ENCODE measurements at places on chromosomes 1 and 21.

GRCh38 chr1:171090604-171091003 is at the start of gene FMO3:
Gene FMO3, plus strand, starts transcription at chr1:171090905. Its CDS starts 1,754 bp downstream, at chr1:171092659.
- DNase-seq = no peak

GRCh38 chr1:203149188-203149840 is 21.8 kb downstream of the ADORA1 start:
- DNase-seq = no peak

GRCh38 chr1:15802234-15802965 is 5.0 kb downstream of the UQCRHL start:
- DNase-seq = no peak

DNA sequence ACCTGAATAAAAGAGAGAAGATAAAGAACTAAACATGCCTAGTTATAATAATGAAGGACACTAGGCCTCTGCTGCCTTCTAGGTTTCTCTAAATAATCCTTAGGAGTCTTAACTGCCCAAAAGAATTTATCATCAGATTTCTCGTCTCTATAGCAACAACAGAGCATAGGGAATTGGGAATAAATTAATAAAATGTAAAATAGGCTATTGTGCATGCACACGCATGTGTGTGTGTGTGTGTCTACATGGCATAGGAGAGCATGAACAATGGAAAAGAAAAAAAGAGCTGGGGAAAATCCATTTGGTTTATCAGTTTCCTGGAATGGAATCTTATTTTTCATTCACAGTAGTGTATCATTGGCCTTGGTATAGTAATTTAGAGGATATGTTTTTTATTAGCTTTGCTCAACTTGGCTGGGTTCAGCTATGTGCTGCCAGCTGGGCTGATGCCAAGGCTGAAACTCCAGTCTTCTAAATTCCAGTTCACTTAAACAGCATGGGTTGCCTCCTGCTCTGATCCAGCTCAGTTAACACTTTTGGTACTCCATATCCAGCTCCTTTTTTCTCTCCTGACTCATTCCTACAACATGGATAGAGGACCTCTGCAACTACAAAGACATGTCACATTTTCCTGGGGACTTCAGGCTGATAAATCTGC is 80.6 kb upstream of the SLFNL1 start:
- DNase-seq = no peak

GRCh38 chr1:117014209-117014608 is 12.6 kb downstream of the CD101 start:
- DNase-seq = no peak

GRCh38 chr1:208781391-208782045 is 537.3 kb upstream of the PLXNA2 start:
- DNase-seq = no peak

DNA sequence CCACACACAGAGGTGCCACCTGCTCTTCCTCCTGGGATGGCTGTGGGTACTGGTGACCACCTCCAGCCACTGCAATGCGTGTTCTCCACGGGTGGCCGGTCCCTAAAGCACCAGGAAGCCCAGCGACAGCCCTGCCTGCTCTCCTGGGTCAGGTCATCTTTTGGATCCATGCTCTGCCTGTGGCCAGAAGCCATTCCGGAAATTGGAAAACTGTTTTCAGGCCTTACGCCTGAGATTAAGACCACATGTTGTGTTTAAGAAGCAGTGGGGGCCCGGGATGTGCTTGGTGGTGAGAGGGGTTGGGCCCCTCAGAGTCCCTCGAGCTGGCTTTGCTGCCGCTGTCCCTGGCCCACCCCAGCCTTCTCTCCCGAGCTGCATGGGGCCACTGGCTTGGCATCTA is 150.8 kb downstream of the PEX14 start:
- DNase-seq = no peak

DNA sequence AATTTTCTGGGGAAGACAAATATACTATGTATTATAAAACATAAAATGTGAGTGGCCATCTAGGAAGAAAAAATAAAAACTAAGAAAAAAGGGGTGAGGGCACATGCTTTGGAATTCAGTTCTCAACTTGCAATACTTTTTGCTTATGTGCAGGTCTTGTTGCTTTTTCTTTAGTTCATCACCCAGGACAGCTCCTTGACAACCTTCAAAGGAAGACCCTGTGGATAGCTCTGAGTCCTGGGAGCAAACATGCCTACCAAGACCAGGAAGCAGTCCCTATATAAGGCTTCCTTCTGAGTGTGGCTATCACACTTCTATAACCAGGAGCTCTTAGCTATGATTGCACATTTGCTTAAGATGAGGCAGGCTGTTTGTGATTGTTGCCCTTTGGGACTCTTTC is 78.0 kb downstream of the WDR64 start:
- no peak for DNase-seq

DNA sequence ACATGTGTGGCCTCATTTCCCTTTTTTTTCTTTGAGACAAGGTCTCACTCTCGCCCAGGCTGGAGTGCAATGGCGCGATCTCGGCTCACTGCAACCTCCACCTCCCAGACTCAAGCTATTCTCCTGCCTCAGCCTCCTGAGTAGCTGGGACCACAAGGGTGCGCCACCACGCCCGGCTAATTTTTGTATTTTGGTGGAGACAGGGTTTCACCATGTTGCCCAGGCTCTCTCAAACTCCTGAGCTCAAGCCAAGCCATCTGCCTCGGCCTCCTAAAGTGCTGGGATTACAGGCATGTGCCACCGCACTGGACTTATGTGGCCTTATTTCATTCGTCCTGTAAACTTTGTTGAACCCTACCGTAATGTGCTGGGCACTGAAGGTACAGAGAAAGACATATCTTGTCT is 569 bp upstream of the WARS2 start:
- DNase-seq = no peak

DNA sequence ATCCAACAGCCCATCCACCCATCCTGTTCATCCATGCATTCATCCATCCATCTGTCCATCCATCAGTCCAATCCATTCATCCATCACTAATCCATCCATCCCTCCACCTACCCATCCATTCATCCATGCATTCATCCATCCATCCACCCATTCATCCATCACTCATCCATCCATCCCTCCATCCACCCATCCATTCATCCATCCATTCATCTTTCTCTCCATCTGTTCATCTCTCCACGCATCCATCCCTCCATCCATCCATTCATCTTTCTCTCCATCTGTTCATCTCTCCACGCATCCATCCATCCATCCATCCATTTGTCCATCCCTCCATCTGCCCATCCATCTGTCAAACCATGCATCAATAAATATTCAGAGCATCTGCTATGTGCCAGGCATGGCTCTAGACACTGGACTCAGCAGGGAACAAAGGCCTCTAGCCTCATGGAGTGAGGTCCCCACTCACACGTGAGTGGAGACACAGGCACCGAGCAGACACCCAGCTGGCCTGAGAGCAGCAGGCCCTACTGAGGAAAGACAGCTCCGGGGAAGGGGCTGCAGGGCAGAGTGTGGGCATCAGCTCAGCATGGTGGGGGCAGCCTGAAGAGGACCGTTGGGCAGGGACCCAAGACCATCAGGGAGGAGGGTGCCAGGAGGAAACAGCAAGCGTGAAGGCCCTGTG is 9.6 kb downstream of the KRTAP10-1 start:
- no peak for DNase-seq

GRCh38 chr1:3135744-3136455 is 66.9 kb downstream of the PRDM16 start:
- no peak for DNase-seq

- DNase-seq = no peak
Observed at GRCh38 chr1:221723018-221723847, 18.7 kb downstream of the DUSP10 start.

GRCh38 chr1:43303471-43304313 is 2.9 kb downstream of the TIE1 start:
- no peak for DNase-seq

All from GM18507 (cell line).